ENCODE measurements at places on chromosomes 12 and 14. TPM values are rescaled to one million over a fixed set of nuclear protein-coding genes. Genes with fewer than 3 reads are reported as not detected.

GRCh38 chr12:98803468-98804209, 158.5 kb downstream of the APAF1 start:
- H3K36me3 ChIP-seq: no peaks in the 10 kb centered on the region
- DNase-seq: no peak
- no peak overlapping the region for H3K27ac ChIP-seq
- no peaks in the 10 kb centered on the region for H3K27me3 ChIP-seq
- H3K4me3 ChIP-seq: no peak overlapping the region

- no peaks in the 10 kb centered on the region for H3K27me3 ChIP-seq
- no peak overlapping the region for H3K4me3 ChIP-seq
- no peaks in the 10 kb centered on the region for H3K4me1 ChIP-seq
- no peak for DNase-seq
- H3K27ac ChIP-seq: no peak overlapping the region
Observed at GRCh38 chr12:17640615-17641014, 449.4 kb downstream of the RERGL start.

- no peak overlapping the region for H3K27ac ChIP-seq
- no peak for DNase-seq
- H3K36me3 ChIP-seq: no peaks in the 10 kb centered on the region
- no peaks in the 10 kb centered on the region for H3K27me3 ChIP-seq
- H3K4me3 ChIP-seq: no peak overlapping the region
Observed at GRCh38 chr14:89428546-89429198, 11.6 kb upstream of the FOXN3 start.

DNA sequence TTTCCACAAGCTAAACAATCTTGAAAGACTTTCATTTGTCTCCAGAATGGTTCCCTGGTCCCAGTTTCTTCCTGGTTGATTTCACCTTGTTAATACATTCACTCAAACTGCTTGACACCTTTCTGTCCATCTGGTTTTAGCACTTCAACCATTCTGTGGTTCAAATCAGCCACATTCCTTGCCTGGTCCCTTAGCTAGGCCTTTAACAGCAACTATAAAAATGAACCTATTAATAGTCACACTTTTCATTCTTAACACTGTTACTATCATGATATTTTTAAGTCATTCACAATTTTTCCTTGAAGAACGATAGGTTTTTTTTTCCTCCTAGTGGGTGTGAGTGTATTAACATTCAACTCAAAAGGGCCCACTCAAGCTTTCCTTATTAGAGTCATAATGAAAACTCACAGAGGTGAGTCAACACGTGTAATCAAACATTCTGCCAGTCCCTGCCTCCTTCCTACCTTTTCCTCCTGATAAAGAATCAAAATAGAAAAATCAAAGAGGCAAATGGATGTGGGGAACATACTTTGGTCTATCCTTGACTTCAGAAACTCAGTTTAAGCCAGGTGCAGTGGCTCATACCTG, 34.4 kb upstream of the CCNT1 start:
- no peaks in the 10 kb centered on the region for H3K4me1 ChIP-seq
- no peaks in the 10 kb centered on the region for H3K27me3 ChIP-seq
- H3K4me3 ChIP-seq: no peak overlapping the region
- DNase-seq: no peak
- no peak overlapping the region for H3K27ac ChIP-seq

DNA sequence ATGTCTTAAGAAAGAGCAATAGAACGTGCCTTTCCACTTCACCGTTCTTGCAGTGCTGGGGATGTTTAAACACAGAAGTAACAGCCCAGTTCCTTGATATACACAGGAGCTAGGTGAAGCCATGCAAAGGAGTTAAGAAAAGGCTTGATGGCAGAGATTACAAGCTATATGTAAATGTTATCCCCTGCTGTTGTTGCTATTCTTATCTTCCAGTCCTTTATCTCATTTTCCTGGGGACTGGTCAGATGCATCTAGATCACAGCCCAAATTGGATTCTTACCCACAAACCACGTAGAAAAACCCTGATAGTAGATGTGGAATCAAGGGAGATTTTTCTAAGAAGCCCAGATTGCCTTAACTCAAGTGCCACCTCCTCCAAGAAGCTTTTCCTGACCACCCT, 5.5 kb downstream of the ASCL1 start:
- H3K27me3 ChIP-seq: peaks cover 52% of the 10 kb centered on the region
- no peaks in the 10 kb centered on the region for H3K4me1 ChIP-seq
- DNase-seq: no peak
- H3K36me3 ChIP-seq: no peaks in the 10 kb centered on the region

DNA sequence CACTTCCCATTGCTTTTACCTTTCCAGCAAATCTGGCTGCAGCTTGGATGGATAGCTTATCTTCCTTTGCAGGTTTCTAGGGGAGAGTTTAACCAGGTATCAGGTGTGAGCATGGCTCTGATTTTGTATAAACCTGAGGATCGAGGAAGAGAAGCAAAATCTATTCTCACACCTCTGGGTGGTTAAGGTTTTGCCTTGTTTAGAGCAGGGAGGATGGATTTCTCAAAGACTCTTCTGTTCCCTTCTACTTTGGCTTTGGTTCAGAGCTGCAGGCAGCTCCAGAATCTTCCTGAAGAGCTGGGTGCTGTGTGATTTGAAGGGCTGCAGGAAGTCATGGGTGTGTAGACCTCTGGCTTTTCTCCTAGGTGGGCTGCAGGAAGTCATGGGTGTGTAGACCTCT, 1.7 kb downstream of the JDP2 start:
- no peak for DNase-seq
- H3K36me3 ChIP-seq: no peaks in the 10 kb centered on the region
- no peaks in the 10 kb centered on the region for H3K27me3 ChIP-seq

DNA sequence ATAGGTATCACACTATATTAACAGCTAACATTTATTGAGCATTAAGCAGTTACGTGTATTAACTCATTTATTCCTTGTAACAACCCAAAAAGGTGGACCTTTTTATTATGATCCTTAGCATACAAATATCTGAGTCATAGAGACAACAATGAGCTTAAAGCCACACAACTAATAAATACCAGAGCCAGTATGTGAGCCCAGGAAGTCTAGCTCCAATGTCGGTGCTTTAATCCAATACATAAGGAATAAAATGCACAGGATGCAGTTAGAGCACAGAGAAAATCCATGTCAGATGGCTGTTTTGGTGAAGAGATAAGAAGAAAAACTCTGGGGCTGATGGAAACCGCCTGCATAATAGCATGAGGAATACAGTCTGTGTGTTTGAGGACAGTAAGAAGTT, 888.6 kb downstream of the TMTC2 start:
- no peaks in the 10 kb centered on the region for H3K4me1 ChIP-seq
- H3K4me3 ChIP-seq: no peak overlapping the region
- H3K36me3 ChIP-seq: no peaks in the 10 kb centered on the region
- H3K27ac ChIP-seq: no peak overlapping the region

DNA sequence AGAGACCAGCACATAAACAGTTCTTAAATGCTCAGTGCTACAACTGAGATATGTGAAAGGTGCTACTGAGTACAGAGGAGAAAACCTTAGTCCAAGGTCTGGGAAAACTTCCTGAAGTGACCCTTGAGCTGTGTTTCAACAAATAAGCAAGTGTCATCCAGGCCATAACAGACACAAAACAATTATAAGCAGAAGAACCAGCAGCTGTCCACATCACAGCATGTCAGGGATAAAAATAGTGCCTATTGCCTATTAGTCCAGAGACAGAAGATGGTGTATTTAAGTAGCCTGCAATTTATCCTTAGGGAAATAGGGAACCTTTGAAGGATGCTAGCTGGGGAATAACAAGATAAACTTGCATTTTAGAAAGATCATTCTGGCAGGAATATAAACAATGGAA, 237.8 kb downstream of the SPTSSA start:
- peaks cover 15% of the 10 kb centered on the region for H3K4me1 ChIP-seq
- DNase-seq: no peak
- H3K27ac ChIP-seq: no peak overlapping the region
- no peaks in the 10 kb centered on the region for H3K27me3 ChIP-seq
- H3K4me3 ChIP-seq: no peak overlapping the region
- H3K36me3 ChIP-seq: no peaks in the 10 kb centered on the region

DNA sequence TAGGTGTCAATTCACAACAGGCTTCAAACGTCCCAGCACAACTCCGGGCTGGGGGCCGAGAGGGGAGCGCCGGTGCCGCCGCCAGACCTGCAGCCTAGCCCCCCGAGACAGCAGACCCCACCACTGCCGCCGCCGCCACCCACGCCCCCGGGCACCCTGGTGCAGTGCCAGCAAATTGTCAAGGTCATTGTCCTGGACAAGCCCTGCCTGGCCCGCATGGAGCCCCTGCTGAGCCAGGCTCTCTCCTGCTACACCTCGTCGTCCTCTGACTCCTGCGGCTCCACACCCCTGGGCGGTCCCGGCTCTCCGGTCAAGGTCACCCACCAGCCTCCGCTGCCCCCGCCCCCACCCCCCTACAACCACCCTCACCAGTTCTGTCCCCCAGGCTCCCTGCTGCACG, 39.4 kb downstream of the SLC6A12 start:
- no peak for DNase-seq
- no peaks in the 10 kb centered on the region for H3K27me3 ChIP-seq
- H3K36me3 ChIP-seq: no peaks in the 10 kb centered on the region
- H3K27ac ChIP-seq: no peak overlapping the region
- no peak overlapping the region for H3K4me3 ChIP-seq

DNA sequence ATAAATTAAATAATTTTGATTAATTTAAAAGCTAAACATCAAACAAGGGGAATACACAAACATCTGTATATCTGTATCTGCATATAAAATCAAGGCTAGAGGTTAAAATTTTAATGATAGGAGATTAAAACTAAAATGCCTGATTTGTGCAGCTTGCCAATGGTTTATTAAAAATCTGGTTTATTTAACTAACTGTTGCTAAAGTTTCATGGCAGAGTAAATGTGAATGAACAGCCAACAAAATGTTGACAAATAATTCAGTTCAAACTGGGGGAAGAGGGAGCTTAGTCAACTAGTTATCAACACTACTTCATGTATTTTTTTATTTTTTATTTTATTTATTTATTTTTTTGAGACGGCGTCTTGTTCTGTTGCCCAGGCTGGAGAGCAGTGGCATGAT, 43.0 kb downstream of the BTG1 start:
- H3K27ac ChIP-seq: no peak overlapping the region
- H3K4me1 ChIP-seq: peaks cover 32% of the 10 kb centered on the region
- H3K36me3 ChIP-seq: no peaks in the 10 kb centered on the region
- no peak for DNase-seq
- H3K4me3 ChIP-seq: no peak overlapping the region

DNA sequence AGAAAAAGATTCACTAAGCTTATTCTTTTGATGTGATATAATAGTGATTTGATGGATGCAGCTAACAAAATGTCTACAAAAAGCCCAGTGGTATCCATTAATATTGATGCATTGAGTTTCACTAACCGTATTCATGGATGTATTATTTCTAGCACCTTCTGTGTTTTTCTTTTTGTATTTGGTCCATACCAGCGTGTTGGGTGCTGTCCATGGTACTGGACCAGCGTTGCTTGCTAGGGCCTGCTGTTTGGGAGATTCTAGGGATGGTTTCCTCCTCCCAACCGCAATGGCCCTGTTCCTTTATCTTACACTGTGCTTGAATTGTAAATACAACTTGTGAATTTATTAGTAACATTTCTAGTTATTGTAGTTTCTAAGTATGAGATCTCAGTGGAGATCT, 31.7 kb downstream of the ANO4 start:
- DNase-seq: peak; percentile 34
- no peaks in the 10 kb centered on the region for H3K36me3 ChIP-seq
- H3K4me1 ChIP-seq: no peaks in the 10 kb centered on the region
- H3K4me3 ChIP-seq: no peak overlapping the region

- no peaks in the 10 kb centered on the region for H3K4me1 ChIP-seq
- no peak overlapping the region for H3K4me3 ChIP-seq
- no peak for DNase-seq
Observed at GRCh38 chr12:78403136-78403535, 461.4 kb upstream of the SYT1 start.

DNA sequence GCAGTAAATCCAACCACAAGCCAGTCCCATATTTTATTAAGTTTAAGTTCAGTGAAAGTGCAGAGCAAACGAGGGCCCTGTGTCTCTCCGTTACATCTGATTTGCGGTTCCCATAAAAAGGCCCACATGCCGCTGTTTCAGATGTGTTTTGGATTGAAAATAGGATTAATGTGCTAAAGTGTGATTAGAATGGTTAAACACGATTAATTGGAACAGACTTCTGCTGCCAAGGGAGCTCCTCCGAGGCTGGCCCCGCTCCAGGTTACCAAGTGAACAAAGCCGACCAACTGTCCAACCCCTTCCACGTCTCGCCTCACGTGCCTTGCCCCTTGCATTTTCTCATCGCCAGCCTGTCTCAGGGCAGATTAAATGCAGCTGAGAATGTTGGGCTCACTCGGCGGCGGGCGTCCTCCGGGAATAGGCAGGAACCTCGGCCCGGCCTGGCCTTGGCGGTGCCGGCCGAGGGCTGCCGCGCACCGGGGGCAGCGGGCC, 166.5 kb upstream of the GSC start:
- no peaks in the 10 kb centered on the region for H3K36me3 ChIP-seq
- no peak overlapping the region for H3K4me3 ChIP-seq
- peaks cover 6% of the 10 kb centered on the region for H3K4me1 ChIP-seq
- H3K27me3 ChIP-seq: no peaks in the 10 kb centered on the region
- peak overlapping the region; percentile 77 for H3K27ac ChIP-seq

DNA sequence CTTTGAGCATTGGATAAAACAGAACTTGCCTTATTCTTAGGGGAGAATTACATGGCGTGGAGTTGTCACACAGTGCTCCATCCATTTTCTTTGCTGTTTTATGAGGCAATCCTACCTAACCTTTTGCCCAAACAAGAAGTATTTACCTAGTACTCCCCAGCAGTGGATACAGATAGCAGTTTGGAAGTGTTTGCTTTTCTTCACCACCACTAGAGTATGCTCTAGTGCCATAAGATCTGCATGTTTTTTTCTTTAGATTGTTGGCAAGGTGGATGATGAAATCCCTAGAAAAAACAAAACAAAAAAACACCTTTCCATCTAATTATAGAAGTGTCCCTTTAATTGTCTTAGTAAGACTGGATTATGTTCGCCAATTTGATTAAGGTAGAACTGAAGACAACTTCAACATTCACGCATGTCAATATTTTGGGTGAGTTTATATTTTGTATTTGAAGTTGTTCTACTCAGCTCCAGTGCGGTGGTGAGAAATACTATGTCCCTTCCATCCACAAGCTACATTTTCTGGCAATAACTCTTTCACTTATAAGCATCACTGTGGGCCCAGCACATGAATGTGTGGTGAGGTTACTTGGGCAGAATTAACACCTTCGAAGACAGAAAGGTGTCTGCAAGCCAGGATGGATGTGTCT, 23.6 kb upstream of the TMEM260 start:
- H3K27ac ChIP-seq: no peak overlapping the region
- H3K4me3 ChIP-seq: no peak overlapping the region
- no peaks in the 10 kb centered on the region for H3K4me1 ChIP-seq

The FGF6 gene
- not detected for total RNA-seq

The IQSEC3 gene
- total RNA-seq: 1.4 TPM

The GEMIN2 gene
- total RNA-seq: 4.5 TPM

Measured in pancreas (tissue), 10 donors.